NCI-H187 (cell line): ENCODE measurements at places on chromosomes 2 and 18.

DNA sequence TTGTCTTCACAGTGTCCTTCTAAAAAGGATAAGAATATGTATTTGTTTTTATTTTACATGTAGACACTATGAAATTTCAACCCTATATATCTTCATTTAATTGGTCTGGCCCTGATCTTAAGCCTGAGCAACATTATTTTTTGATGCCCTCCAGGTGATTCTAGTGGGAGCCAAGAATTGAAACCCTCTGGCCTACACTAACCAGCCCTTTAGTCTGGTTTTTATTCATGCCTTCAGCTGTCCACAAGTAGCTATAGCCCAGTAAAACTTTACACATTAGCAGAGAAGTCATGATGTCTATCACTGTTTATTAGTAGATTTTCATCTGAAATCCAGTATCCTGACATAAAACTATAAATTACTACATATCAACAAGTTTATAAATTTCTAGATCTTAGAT is 52.7 kb upstream of the UBXN4 start:
- no peak for DNase-seq

- no peak for DNase-seq
These were observed 21.4 kb downstream of the CELF4 start for GRCh38 chr18:37544217-37544616.

DNA sequence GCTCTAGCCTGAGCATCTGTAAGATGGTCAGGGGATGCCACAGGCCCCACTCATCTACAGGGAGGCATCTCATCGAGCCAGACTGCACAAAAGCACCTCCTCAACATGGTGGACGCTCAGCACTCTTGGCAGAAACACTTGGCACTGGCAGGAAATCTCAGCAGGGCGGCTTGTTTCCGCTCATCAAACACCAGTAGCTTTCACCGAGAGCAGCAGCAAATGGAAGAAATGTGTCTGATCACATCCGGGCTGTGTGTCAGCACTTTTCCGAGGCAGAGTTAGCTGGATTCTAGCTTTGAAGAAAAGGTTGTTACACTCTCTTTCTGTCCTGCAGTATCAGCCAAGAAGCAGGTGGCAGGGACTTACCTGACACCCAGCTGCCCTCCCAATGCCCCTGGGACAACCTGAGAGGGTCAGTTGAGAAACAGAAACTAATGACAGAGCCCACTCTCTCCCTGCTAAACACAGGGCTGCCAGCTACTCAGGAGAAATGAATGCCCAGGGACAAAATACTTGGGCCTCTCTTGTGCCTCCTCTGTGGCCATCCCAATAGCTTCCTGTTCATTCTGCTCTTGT is 68.9 kb upstream of the FZD7 start:
- DNase-seq: no peak

DNA sequence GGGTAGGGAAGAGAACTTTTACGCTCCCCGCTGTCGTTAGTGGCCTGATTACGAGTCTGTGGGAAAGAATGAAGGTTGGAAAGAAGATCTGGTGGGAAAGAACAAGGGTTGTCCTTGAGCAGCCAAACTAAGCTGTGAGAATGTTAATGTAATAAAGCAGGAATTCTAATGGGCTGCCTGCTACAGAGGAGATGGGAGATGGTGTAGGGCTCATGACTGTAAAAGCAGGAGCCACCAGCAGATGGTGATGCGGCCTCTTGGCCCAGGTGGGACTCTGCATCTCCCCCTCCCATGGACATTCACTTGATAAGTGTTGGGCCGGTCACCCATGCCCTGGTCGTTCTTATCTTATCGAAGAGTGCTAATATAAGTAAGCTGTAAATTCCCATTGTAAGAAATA is 150.0 kb downstream of the NEDD4L start:
- DNase-seq: no peak

DNA sequence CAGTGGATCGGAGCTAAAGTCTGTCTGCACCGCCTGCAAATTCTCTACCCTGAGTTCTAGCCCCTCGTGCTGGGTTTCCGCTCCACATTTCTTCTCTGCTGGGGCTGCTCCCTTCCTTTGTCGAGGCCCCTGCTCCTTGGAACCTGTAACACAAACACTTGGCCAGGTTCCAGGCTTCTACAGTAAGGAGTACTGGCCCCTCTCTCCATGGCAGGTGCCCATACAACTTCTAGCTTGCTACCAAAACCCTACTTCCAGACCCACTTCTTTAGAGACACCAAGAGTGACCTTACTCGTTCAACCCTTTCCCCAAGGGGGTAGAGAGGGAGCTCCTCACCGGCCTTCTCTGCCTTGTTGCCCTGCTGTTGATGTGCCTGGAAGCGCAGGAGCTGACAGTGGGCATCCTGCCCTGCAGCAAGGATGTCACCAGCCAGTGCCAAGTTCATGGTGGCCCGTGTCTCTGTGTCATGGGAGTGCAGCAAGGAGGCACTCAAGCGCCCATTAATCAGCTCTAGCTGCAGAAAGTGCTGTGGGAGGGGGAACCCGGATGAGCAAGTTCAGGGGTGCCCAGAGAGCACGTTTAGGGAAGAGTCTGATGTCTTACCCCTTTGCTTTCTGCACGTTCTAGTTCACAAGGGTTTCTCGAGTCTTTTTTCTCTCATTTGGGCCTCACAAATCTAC is 1.1 kb downstream of the PREB start:
- DNase-seq: no peak

DNA sequence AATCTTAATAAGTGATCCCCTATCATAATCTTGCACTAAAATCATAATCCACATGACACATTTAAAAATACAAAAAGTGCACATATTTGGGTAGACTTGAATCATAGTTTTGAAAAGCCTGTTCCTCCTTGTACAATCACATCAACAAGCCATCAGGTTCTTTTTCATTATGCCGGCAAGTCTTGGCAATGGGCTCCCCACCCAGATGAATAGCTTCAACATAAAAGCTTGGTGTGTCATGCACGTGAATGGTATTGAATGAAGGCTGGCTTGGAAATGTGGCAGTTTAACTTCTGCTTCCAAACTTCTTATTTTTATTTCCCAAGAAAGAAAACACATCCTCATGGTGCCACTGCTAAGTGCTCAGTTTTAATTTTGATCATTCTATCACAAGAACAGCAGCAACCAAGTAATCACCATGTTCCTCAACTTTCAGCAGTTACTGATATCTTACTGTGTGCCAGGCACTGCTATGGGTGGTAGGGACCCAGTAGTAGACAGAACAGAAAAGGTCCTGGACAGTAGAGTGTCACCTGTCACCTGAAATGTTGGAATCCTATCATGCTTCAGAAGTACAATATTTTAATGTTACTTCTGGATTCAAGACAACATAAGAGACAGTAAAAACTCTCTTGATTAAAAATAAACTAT is 89.9 kb downstream of the AP1S3 start:
- DNase-seq: no peak

DNA sequence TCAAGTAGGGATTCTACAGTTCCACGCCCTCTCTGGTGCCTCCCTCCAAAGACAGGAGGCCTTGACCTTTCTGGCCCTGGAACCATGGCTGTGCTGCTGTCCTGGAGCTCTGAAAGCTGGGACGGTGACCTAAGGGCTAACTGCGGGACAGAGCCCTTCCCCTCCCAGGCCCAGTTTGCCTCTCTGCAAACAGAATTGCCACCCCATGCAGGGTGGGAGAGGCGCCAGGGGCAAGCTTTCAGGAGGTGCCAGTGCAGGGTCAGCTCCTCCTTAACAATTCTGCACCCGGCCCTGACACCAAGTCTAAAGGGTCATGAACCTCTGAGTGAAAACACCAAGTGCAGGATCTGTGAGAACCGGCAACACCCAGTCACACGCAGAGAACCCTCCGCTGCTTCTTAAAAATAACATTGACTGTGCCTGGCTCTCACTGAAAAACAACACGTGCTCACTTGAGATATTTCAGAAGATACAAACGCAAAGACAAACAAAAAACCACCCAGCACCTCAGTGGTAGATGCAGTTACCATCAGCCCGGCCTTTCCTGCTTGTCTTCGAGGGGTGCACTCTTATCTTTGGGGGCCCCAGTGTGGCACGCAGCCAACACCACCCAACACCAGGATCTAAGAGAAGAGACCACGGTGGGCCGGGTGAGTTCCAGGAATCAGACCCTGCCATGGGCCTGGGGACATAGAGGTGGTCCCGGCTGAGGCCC is 1.1 kb upstream of the SNED1 start:
- DNase-seq: no peak

- no peak for DNase-seq
These were observed 139.9 kb upstream of the PID1 start for GRCh38 chr2:229410946-229411345.

DNA sequence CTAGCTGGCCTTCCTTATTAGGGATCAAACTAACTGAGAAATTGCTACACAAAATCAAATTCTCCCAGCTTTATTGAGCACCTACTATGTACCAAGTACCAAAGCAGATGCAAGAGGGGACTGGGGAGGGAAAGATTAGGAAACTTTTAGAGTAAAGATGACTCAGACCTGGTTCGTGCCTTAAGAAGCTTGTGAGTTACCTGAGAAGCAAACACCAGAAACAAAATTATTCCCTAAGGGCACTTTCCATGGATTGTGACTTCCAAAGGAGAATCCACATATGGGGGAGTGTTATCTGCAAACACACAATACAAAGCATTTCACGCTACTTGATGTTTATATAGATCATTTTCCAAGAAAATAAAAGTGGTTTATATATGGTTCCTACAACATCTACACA is 326.9 kb upstream of the HNRNPA3 start:
- DNase-seq: no peak

DNA sequence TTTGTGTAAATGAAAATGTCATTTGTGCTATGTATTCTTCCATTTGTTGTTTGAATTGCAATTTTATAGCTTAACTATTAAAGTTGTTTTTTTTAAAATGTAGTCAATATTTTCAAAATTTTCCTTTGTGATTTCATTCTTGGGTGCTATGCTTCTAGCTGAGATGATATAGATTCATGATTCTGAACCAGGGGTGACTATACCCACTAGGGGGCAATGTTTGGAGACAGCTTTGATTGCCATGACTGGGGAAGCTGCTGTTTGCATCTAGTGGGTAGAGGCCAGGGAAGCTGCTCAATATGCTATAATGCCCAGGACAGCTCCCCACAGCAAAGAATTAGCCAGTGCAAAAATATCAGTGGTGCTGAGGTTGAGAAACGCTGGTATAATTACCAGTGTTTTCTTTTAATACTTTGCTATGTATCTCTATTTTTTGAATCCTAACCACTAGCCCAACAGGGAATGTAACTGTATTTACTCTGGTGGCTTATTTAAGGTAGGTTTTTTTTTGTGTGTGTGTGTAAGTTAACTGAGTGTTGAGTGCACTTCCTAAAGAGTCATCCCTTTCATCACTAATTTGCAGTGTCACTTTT is 99.7 kb downstream of the MEP1B start:
- peak; percentile 4 for DNase-seq

- no peak for DNase-seq
These were observed 232.9 kb upstream of the SIX3 start for GRCh38 chr2:44708661-44709000.

- DNase-seq: no peak
These were observed 13.8 kb downstream of the NRXN1 start for GRCh38 chr2:51018145-51018544.

DNA sequence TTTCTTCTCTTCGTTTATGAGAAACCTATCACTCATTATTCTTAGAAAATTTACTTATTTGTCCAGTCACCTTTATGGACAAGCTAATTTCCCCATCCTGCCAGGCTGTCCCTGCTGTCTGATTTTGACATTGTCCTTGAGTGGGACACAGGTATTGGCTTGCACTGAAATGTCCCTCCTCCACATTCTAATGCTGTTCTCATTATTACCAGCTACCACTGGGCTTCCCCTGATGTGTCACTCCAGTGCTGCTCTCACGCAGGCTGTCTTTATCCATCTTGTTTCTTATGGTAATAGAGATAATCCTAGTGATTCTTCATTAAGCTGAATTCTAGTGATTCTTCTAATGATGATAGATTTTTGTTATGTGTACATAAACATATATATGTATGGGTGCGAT is 48.1 kb upstream of the RBMS1 start:
- DNase-seq: no peak

DNA sequence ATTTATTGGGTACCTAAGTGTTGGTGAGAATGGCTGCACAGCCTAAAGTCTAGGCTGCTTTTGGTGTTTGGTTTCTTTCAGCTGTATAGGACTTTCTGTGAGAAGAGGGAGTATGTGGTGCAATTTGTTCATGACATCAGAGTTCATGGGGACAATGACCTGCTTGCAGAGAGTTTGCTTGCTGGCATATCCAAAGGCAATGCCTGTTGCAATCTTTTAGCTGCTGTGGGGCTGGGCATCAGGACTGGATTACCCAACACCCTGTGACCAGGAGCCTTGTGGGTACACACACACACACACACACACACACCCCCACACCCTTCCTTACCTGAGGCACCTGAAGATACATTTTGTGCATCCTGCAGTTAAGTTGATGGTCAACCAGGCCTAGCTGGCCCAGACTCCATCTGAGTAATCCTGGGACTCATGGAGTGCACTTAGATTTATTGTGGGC is 68.4 kb downstream of the LIPG start:
- DNase-seq: no peak

- no peak for DNase-seq
These were observed 250.0 kb downstream of the SOX11 start for GRCh38 chr2:5942204-5942603.

GRCh38 chr2:174495365-174496012 is 8.7 kb upstream of the GPR155 start:
- DNase-seq: no peak

- DNase-seq: no peak
These were observed 5.1 kb downstream of the B4GALT6 start for GRCh38 chr18:31679133-31679742.

DNA sequence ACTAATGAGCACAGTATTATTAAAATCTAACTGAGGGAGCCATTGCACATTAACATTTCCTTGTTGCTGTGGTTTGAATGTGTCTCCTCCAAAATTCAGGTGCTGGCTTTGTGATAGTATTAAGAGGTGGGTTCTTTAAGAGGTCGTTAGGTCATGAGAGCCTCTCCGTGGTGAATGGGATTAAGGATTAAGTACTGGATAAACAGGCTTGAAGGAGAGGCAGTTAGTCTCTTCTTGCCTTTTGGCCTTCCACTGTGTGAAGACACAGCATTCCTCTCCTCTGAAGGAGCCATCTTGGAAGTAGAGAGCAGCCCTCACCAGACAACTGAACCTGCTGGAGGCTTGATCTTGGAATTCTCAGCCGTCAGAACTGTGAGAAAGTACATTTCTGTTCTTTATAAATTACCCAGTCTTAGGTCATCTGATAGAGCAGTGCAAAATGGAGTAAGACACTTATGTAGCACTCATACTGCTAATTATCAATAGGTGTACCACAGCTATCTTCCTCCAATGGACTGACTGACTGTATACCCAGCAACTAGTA is 182.7 kb downstream of the MYO3B start:
- no peak for DNase-seq

- DNase-seq: no peak
These were observed 151.2 kb downstream of the NDUFA10 start for GRCh38 chr2:239873656-239874635.

GRCh38 chr2:44941551-44942234 is at the start of gene SIX3:
TSS of gene SIX3 (plus strand) at chr2:44941702. CDS start at chr2:44942105, 403 bp downstream.
- peak; percentile 63 for DNase-seq

GRCh38 chr2:45301307-45302277 is 292.3 kb upstream of the SIX2 start:
- DNase-seq: peak; percentile 80

GRCh38 chr2:28745225-28745624 is 6.4 kb upstream of the PPP1CB start:
- DNase-seq: no peak
